Activated CD4-positive, alpha-beta T cell treated with anti-CD3 and anti-CD28 coated beads, Interleukin-2, amount 50 U/mL, for 16 hours (primary cell): ENCODE measurements at places on chromosomes 4 and X.
A peak's percentile ranks its signal among the peaks of the same experiment; 100 is the strongest.

GRCh38 chr4:87151730-87152129 lies 68.7 kb downstream of the KLHL8 start:
- DNase-seq = no peak

DNA sequence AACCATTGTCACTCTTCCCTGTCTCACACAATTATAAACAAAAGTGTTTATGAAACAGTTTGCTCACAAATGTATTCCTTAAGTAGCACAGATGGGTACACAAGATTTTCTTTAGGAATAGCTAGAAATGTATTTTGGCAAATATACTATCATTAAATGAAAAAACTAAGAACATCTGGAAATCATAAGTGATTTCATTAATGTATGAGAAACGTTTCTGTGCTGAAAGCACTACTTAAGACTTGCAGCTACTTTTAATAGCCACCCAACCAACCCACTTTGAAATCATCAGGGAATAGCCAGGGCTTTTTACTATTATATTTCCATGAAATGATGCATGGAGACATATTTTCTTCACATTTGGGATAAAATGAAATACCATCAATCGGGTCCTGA lies 62.3 kb upstream of the NAP1L5 start:
- no peak for DNase-seq

DNA sequence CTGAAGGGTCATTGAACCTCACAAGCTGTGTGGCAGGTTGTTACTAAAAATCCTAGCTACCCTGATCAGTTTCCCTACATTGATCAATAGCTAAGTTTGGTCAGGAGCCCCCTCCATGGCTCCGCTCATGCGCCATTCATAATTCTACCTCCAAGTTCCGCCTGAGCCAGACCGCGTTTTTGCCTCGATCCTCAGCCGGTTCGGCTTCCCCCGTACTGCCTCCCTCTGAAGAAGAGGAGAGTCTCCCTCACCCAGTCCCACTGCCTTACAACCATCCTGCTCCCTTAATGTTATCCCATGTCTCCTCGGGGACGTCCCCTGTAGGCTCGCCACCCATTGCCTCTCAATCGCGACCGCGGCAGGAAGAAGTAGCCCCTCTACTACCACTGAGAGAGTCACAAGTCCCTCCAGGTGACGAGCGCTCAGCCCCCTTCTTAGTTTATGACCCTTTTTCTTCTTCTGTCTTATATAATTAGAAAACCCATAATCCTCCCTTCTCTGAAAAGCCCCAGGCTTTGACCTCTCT lies 158.2 kb downstream of the DEFB131A start:
- no peak for DNase-seq

- peak; percentile 61 for DNase-seq
Observed at GRCh38 chrX:71282514-71283402, 677 bp upstream of the NONO start.
